ENCODE measurements at places on chromosomes 5 and 9.

DNA sequence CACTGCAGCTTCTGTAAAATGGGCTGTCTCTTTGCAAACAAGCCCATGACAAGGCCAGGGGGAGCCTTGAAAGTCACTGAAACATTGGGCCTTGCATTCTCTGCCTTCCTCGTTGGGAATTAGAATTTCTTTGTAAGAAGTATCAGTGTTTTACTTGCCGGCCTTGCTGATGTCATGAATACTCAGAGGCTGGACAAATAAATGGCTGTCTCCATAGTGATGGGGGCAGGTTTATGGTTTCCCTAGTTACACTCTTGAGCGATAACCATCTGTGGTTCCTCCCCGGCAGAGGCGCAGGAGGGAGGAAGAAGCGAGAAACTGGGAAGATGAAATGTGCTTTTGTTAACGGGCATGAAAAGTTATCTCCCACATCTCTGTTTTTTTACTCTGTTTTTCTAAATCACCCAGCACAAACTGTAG is 272.7 kb upstream of the PANK3 start:
- peak; percentile 93 for DNase-seq

- peak; percentile 58 for DNase-seq
Observed at GRCh38 chr5:133052317-133053175, 733 bp downstream of the HSPA4 start.

DNA sequence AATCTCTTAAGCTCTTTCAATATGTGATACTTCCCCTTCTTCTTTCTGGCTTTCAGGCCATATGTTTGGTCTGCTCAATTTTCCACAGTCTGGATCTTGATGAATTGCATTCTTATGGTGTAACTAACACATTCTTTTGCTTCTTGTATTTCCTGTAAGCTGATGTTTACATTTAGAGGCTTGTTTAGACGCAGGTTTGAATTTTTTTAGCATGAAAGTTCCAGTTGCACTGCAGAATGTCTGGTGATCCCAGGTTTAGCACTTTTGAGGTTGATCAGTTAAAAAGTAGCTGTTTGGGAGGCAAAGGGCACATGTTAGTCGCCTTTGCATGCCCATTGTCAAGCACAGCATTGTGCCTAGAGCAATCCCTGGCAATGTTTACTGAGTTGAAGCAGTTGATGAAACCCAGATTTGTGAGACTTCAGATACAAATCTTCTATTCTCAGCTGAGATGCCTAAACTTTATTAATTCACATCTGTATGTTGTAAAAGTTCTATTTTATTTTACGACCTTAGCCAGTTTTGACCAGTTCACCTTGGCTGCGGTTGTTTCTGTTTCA is 59.6 kb upstream of the SPATA31C2 start:
- DNase-seq: no peak

- no peak for DNase-seq
Observed at GRCh38 chr5:2921176-2921575, 169.7 kb upstream of the IRX2 start.

DNA sequence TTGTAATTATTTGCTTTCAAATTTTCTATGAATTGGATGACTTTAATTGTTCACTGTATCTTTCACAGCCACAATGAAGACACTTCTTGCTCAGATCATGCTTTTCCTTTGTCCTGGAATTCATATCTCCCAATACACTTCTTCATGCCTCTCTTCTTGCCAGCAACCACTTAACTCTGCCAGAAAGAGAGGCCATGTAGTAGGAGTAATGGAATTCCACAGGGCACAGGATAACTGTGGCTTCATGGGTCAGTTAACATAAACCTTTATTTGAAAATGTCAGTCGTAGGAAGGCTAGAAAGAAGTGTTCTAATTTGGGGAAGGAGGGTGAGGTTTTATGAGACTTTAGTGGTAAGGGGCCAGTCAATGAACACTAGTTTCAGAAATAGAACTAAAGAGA is 190.3 kb downstream of the TMEM167A start:
- DNase-seq: no peak

DNA sequence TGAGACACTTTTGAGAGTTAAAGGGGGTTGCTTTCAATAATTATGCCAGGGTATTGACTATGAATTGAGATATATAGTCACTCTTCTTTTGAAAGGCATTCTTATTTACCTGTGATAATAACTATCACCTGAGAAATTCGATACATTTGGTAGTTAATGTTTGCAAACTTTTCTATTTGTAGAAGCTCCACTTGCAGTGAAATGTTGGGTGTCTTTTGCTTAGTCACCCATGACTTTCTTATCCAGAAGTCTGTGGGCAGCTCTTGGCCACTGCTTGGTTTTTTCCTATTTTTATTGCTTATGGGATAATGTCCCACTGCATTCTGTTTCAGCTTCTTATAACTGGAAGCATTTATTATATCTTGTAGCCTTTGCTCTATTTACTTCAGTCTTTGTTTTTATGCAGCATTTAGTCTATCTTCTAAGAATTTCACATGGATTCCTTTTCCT is 3.9 kb downstream of the MACIR start:
- DNase-seq: peak; percentile 65

GRCh38 chr9:92770360-92770995 is 5.8 kb upstream of the BICD2 start:
- DNase-seq: no peak

All from hematopoietic multipotent progenitor cell treated with erythropoietin and hydrocortisone succinate and interleukin-3 and kit ligand, for 15 days (in vitro differentiated cells).